ENCODE measurements at places on chromosomes 6 and 20.

DNA sequence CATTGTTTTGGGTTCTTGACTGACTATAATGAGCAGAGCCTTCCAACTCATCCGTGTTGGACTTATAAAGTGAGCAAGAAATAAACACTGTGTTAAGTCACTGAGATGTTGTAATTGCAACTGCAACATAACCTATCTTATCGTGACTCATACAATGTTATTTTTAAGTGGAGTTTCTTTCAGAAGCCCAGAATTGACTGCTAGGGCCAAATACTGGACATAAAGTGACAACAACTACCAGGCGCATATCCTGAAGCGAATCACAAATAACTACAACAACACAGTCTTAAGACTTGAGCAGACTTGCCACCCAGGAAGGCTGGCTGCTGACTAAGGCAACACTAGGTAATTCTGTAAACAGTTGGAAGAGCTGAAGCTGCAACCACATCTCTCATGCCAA is 326.6 kb downstream of the COL12A1 start:
- DNase-seq: no peak

DNA sequence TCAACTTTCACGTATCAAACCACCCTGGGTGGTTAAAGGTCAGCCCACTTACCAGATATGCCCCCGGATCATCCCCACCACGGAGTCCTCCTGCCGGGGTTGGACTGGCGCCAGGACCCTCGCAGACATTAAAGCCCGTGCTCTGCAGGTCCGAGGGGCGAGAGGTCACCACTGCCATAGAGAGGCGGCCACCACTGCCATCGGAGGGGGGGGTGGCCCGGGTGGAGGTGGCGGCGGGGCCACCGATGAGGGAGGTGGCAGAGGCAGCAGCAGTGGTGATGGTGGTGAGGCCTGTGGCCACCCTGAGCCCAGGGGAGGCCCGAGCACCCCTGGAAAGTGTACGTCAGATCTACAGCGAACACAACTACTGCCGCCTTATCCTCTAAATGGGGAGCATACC is 76.3 kb downstream of the ASXL1 start:
- no peak for DNase-seq

DNA sequence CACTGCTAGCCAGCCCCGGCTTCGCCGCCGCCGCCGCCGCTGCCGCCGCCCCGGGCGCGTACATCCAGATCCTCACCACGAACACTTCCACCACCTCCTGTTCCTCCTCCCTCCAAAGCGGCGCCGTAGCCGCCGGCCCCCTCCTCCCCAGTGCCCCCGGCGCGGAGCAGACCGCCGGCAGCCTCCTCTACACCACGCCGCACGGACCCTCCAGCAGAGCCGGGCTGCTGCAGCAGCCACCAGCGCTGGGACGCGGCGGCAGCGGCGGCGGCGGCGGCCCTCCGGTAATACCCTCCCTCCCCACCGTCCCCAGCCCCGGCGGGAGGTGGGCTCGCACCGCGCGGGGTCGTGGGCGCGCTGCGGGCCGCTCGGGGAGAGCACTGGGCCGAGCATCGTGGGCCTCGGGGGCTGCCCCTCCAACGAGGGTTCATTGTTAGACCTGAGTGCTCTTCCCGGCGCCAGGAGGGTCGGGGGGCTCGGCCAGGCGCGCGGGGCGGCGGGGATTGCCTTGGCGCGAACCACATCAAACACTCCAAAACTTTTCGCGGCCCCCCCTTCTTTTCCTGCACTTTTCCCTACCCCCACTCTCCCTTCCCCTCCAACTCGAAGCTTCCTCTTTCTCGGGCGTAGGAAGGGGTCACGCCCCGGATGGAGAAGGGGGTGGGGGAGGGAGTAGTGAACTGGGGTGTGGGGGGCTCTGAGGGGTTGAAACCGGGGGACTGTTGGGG is 827 bp downstream of the E2F3 start:
- peak; percentile 72 for DNase-seq

DNA sequence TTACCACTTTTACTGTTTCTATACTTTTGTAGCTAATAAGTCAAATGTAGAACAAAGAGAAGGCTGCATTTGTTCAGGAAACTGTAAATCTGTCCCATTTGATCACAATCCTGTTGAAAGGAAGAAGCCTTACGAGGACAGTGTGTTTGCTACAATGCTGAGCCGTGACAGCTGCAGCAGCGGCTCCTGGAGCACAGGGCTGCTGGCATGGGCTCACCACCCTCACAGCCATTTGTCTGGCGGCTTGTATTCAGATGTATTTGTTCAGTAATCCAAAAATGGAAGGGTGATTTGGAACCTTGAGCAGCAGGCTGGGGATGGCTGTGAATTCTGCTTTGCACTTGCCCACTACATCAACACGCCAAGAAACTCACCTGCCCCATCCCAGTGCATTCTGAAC is 5.7 kb downstream of the TUBB2A start:
- no peak for DNase-seq

- no peak for DNase-seq
Measured at GRCh38 chr20:24634855-24635254, 165.4 kb downstream of the SYNDIG1 start.

- DNase-seq: no peak
Measured at GRCh38 chr20:60202046-60202445, 243.8 kb downstream of the CDH26 start.

DNA sequence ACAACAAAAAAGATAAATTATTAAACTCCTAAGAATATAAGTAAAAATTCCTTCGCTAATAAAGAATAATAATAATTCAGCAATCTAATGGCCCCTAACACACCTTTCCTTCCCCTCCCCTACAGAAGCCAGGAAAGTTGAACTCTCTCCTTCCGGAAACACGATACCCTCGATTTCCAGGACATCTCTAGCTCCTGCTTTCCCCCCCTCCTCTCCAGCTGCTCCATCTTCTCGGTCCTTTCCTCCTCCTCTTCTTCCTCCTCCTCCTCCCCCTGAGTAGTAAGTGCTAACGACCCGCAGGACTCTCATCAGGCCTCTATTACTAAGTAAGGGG is 603 bp downstream of the TASP1 start:
- DNase-seq: no peak

- DNase-seq: no peak
Measured at GRCh38 chr6:113050010-113050858, 703.1 kb downstream of the RFPL4B start.

- no peak for DNase-seq
Measured at GRCh38 chr6:159582736-159583135, 110.3 kb downstream of the SOD2 start.

DNA sequence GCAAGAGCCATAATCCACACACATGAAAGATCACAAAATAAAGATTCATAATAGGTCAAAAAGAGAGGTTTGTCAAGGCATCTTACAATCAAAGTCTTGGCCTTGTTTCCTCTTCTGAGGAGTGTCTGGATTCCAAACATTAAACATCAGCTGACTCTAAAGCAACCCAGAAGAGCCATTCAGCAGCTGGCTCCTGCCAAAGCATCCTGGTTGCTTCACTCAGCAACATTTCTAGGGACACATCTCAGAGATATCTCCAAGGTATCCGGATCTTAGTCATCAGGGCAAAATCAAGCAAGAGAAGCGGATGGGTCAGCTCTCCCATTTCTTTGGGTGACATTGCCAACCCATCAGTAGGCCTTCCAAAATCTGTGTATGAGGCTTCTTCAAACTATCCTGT is 139.6 kb downstream of the KIF6 start:
- no peak for DNase-seq

DNA sequence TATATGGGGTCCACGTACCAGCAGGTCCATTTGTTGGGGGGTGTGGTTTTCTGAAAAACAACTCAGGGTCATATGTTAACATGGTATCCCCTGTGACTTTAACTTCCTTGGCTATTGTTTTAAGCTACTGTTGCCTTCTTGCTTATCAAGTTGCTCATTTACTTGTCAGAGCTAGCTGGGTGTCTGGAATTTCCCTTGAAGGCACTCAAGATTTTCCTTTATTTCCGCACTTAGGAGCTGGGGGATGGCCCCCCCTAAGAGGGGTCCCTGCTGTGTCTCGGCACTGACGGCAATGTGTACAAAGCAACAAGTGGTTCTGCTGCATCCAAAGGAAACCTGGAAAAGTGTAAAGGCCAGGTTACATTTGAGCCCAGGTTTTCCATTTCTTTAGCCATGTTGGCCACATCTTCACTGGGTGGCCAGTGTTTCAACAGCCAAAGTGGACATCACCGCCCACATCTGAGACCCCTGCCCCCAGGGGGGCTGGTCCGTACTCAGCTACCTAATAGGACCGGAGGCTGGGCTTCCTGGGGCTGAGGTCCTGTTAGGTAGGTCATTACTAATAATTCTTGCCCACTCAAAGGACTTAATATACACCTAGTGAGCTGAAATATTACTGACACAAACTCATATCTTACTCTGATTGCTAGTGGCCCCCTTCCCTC is 24.8 kb upstream of the SYNDIG1 start:
- DNase-seq: no peak

GRCh38 chr20:51554538-51555165 is 12.1 kb upstream of the NFATC2 start:
- no peak for DNase-seq

GRCh38 chr6:93343476-93343875 is 75.9 kb downstream of the EPHA7 start:
- no peak for DNase-seq

- no peak for DNase-seq
Measured at GRCh38 chr6:9783567-9783966, 631.3 kb downstream of the TFAP2A start.
